ENCODE measurements at places on chromosomes 6 and 20. TPM values are rescaled to one million over a fixed set of nuclear protein-coding genes. Genes with fewer than 3 reads are reported as not detected.

DNA sequence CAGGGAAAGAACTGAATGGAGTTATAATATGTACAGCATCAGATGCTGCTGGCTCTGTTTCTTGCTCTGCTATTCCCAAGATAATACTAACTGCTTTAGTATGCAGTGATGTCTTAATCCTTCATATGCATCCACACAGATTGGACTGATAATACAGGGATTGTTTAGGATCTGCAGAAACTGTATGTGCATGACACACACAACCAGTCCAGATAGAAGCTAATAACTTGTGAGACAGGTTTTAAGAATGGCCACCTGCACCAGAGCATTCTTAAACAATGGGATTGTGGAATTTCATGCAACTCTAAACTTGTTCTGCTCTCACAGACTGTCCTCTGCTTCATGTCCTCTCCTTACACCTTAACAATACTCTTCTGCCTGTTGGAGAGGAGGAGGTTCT lies 90.9 kb downstream of the SPTLC3 start:
- no peak for DNase-seq

DNA sequence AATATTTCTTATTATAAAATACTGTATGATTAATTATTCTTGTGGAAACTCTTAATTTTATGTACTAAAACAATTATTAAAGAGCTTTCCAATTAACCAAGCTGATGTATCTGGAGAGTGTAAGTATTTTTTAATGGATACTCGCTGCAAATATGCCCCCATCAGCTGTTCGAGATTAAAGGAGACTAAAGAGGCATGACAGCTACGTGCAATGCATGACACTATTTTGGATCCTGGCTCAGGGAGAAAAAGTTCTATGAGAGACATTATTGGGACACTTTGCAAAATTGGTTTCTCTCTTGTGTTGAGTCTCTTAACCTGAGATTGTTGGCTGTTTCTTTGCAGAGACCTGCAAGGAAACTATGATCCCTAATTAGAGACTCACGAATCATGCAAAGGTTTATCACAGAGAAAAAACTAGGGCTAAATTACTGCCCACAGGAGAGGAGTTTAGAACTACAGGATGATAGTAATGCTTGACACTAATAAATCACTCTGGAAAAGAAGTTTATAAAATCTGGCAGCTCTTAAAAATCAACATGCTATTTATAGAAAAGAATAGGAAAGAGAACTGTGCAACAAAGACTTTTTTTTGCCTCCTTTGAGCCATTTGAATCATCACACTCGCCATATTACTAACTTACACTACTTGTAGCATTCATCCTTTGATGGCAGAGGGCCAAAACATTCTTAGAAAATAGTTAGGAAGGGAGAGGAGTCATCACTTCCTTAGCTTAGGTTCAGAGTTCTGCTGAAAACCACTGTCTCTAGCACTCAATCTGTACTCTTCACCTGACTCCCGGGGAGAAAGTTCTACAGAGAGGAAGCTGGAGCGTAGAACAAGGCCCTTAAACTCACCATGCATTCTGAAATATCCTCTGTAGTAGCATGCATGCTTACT lies 25.3 kb downstream of the NRN1 start:
- DNase-seq, result no peak

DNA sequence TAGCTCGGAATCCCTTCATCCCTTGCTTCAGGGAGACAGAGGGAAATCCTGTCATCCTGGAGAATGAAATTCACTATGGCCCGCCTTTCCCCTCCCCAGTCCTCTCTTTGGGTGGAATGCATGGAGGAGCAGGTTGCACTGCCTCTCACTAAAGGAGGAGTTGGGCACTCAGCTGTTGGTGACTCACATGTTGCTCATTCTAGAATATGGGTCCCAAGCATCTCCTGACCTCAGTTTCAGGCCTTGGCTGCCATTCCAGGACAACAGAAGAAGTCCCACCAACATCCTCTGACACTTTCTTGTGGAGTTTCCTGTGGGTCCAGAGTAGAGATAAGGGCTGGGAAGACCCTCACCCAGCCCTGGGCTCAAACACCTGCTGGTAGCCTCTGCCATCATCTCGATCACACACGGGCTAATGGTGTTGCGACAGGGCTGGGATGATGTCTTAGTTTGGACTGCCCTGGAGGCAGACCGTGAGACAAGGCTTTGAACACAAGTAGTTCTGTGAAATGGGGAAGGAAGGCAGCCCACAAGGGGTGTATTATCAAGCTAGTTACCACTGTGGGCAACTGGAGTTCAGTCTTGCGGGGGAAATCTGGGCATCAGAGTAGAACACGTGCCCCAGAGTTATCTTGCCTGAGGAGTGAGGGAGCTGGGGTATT lies 52.4 kb upstream of the RNF24 start:
- no peak for DNase-seq

GRCh38 chr6:153309651-153310050 lies 178.6 kb upstream of the RGS17 start:
- no peak for DNase-seq

- DNase-seq, result no peak
Observed at GRCh38 chr20:37850724-37851355, 52.1 kb upstream of the VSTM2L start.

GRCh38 chr20:63013207-63013606 lies 6.4 kb upstream of the BHLHE23 start:
- no peak for DNase-seq

GRCh38 chr20:57936636-57937385 lies 227.0 kb upstream of the PMEPA1 start:
- DNase-seq, result no peak

GRCh38 chr6:14384175-14384949 lies 266.8 kb downstream of the CD83 start:
- no peak for DNase-seq

DNA sequence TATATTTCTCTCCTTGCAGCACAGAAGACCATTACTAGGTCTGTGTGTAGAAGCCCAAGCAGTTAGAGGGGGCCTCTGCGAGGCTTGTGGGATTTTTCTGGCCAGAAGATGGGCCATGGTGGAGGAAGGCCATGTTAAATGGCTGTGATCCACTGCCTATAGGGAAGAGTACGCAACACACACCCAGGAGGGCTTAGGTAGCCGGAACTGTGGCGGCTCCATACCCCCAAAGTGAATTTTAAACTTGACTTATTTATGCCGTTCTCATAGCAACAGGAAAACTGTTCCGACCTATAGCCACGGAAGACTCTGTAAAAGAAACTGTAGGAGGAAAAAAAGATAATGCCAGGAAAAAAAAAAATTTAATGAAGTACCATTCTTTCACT lies 69.5 kb downstream of the SLX4IP start:
- no peak for DNase-seq

DNA sequence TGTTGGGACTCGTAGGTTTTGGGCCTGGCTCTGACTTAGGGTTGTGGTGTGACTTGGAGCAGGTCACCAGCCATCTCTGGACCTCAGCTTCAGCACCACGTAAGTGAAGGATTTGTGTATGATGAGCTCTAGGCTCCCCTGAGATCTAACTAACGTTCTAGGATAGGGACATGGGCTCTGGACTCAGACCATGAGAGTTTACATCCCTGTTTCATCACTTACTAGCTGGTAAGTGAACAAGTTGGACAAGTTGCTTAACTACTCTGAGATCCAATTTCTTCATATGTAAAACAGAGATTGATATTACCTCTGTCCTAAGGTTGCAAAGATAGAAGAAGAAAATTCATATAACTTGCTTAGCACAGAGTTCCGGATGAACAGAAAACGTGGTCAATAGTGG lies 20.3 kb upstream of the PNPLA1 start:
- DNase-seq, result no peak

The HDGFL1 gene
- total RNA-seq, result not detected

The TAGAP gene
- 160 TPM for total RNA-seq

The OOEP gene
- total RNA-seq, result not detected

The MYL9 gene
- not detected for total RNA-seq

The ACTR5 gene
- 17.4 TPM for total RNA-seq

The PDE10A gene
- not detected for total RNA-seq

The SLC17A2 gene
- total RNA-seq, result not detected
